Activated B cell treated with CpG ODN at 0.5 μM for 24 hours (primary cell): ENCODE measurements at places on chromosomes 11 and 22. TPM values are rescaled to one million over a fixed set of nuclear protein-coding genes. Genes with fewer than 3 reads are reported as not detected.

DNA sequence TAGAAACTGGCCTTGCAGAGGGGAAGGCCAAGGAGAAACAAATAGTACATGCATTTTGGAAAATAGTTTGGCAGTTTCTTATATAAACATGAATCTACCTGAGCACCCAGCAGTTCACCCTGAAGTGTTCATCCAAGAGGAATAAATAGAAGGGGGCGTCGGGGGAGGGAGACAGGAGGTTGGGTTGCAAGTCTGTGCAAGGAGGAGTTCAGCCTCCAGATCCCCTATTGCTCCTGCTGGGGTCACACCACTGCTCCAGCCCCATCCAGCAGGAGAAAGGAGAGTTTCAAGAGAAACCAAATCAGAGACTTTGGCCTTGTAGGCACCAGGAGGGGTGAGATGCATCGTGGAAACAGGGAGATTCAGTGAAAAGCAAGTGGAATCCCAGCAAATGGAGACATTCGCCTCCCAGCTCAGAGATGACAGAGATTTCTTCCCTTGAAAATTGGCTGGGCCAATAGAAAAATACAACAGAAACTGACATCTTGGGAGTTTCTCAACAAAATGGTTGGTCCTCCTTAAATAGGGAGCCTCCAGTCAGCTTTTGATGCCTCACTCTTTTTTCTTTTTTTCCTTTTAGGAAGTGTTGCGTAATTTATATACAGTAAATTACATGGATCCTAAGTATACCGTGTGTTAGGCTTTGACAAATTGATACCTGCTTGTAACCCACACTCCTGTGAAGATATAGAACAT lies 34.1 kb downstream of the OTOG start:
- DNase-seq = no peak
- no peaks in the 10 kb centered on the region for H3K36me3 ChIP-seq
- H3K27me3 ChIP-seq = peaks cover 10% of the 10 kb centered on the region
- H3K4me3 ChIP-seq = no peak overlapping the region
- no peaks in the 10 kb centered on the region for H3K4me1 ChIP-seq

DNA sequence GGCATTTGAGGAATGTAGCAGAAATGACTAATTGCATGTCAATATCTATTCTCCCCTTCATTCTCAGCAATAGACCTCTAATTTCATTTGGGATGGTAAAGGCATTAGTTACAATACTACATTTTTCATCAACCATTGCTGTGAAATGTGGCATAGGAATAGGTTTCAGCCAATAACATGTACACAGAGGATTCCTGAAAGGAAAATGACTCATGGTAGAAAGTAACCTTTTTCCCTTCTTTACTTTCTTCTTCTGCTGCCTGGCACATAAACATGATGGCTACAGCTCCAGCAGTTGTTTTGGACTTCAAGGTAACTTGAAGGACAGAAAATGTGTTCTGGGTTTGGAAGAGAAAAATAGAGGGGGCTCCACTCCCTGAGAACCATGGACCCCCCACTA lies 231.8 kb upstream of the CTSC start:
- no peak overlapping the region for H3K4me3 ChIP-seq
- DNase-seq = no peak
- H3K27me3 ChIP-seq = no peaks in the 10 kb centered on the region
- no peaks in the 10 kb centered on the region for H3K4me1 ChIP-seq

- peaks cover 26% of the 10 kb centered on the region for H3K4me1 ChIP-seq
- H3K27me3 ChIP-seq = no peaks in the 10 kb centered on the region
- no peak overlapping the region for H3K27ac ChIP-seq
- H3K4me3 ChIP-seq = no peak overlapping the region
Observed at GRCh38 chr22:44664149-44664548, 37.9 kb upstream of the PRR5 start.

DNA sequence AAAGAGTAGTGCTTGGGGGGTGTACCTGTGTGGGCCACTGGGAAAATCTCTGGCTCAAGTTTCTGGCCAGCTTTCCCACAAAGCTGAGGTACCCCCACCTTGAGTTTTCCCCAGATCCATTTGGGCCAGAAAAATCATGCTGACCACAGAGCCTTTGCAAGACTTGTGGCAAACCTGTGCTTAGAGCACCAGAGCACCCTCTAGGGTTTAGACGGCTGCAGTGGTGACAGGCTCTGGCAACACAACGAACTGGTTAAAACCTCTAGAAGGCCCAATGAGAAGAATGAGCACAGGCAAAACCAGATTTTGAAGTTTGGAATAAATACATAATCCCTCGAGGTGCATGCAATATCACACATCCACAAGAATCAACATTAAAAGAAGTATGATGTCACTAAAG lies 290.7 kb upstream of the FOLH1 start:
- no peaks in the 10 kb centered on the region for H3K36me3 ChIP-seq
- no peak overlapping the region for H3K4me3 ChIP-seq
- H3K27me3 ChIP-seq = no peaks in the 10 kb centered on the region
- H3K27ac ChIP-seq = no peak overlapping the region
- no peaks in the 10 kb centered on the region for H3K4me1 ChIP-seq

- no peak overlapping the region for H3K4me3 ChIP-seq
- no peak overlapping the region for H3K27ac ChIP-seq
- H3K36me3 ChIP-seq = no peaks in the 10 kb centered on the region
- no peak for DNase-seq
Observed at GRCh38 chr11:14423633-14424032, 64.7 kb upstream of the RRAS2 start.

Gene PSMC3
- 101 and 126 TPM in 2 replicates for total RNA-seq

Gene C22orf42
- total RNA-seq = not detected in 2 replicates

Gene C11orf65
- 0.69 and 1.7 TPM in 2 replicates for total RNA-seq
